Femur (tissue), 1 donor: ENCODE measurements at places on chromosomes 1 and 21.

DNA sequence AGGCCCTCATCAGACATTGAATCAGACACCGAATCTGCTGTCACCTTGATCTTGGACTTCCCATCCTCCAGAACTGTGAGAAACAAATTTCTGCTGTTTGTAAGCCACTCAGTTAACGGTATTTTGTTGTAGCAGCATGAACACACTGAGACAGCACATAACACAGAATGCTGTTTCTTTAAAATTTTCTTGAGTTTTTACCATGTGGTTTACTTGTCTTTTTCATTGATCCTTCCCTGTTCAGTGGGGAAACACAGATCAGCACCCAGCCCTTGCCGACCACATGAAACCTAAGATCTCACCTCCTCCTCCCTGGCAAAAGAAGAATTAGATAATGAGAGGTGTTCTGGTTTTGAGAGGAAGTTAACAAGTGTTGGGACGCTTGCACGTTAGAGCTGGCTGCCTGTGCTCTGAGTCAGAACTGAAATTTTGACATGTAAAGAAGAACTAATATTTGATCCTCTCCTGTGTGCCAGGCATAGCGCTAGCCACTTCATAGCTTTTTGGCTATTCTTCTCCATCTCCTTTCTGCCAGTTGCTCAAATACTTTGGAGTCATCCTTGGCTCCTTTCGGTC, 179.6 kb downstream of the DHRS3 start:
- DNase-seq, result no peak

DNA sequence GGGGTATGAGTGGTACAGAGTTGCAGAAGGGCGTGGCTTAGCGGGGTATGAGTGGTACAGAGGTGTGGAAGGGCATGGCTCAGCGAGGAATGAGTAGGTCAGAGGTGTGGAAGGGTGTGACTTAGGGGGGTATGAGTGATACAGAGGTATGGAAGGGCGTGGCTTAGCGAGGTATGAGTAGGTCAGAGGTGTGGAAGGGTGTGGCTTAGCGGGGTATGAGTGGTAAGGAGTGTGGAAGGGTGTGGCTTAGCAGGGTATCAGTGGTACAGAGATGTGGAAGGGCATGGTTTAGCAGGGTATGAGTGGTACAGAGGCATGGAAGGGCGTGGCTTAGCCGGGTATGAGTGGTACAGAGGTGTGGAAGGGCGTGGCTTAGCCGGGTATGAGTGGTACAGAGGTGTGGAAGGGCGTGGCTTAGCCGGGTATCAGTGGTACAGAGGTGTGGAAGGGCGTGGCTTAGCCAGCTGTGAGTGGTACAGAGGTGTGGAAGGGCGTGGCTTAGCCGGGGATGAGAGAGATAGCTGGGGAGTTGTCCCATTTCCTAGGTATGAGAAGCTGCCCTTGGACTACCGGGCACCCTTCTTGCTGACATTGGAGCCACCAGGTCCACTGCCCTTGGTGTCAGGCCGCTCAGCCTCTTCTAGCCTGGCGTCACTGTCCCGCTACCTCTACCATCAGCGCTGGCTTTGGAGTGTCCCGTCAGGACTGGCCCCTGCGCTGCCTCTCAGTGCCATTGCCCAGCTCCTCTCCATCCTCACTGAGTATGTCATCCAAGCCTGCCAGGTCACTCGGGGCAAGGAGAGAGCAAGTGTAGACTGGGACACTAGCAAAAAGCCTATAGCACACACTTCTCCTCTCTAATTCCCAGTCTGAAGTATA, 29.8 kb downstream of the HYI start:
- DNase-seq, result no peak

DNA sequence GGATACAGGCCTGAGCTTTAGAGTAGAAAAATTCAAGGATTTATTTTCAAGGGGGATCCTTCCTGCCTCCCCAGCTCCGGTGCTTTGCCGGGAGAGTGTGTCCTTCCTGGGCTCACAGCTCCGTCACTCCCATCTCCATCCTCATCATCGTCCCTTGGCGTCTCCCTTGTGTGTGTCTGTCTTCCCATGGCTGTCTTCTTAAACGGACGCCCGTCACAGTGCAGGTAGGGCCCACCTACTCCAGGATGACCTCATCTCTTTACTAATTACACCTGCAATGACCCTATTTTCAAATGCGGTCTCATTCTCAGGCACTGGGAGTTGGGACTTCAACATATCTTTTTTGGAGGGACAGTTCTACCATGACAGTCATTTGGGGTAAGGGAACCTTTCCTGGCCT, 320.3 kb upstream of the C1orf174 start:
- DNase-seq, result no peak

DNA sequence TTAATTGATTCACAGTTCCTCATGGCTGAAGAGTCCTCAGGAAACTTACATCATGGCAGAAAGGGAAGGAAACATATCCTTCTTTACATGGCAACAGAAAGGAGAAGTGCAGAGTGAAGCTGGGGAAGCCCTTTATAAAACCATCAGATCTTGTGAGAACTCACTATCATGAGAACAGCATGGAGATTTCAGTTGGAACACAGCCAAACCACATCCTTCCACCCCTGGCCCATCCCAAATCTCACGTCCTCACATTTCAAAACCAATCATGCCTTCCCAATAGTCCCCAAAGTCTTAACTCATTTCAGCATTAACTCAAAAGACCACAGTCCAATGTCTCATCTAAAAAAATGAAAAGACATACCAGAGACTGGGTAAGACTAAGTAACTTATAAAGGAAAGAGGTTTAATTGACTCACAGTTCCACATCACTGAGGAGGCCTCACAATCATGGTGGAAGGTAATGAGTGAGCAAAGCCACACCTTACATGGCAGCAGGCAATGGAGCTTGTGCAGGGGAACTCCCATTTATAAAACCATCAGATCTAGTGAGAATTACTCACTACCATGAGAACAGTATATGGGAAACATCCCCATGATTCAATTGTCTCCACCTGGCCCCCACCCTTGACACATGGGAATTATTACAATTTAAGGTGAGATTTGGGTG, 105.2 kb downstream of the MRPL39 start:
- no peak for DNase-seq

GRCh38 chr1:100606438-100606837, 68.5 kb downstream of the GPR88 start:
- peak; percentile 34 for DNase-seq

DNA sequence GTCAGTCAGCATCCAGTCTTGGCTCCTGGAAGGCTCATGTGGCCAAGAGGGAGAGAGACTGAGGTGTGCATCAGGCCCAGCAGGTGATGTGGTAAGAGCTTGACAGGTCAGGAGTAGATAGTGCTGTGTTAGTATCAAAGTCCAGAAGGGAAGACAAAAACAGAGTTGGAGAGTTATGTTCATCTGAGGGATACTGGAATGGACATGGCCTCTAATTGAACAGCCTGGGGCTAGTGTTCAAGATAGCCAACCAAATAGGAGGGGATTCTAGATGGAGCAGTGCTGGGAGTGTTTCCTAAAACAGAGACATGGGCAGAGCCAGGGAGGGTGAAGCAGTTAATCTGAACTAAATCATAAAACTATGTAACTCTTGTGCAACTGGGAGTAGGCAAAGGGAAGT, 120.7 kb upstream of the MARK1 start:
- DNase-seq, result no peak

- DNase-seq, result no peak
Observed at GRCh38 chr1:228264090-228264829, 56.4 kb downstream of the OBSCN start.

DNA sequence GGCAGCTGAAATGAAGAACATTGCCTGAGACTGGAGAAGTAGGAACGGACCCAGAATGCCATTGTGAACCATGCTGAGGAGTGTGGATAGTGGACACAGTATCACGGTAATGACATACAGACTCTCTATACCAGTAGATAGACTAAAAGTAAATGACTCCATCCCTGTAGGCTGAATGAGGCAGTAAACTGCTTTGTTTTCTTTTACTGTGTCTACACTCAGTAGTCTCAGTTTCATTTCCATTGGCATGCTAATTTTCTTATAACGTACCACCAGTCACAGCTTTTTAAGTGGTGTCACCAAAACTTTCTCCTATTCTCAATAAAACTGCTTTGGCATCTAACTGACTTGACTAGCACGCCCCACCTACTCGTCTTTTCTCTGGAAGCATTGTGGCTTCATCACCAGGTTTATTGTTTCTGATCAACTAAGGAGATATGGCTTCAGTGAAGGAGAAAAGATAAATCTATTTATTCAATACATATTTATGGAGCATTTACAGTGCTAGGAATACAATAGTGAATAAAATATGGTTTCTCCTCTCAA, 8.4 kb upstream of the ZNF697 start:
- no peak for DNase-seq

DNA sequence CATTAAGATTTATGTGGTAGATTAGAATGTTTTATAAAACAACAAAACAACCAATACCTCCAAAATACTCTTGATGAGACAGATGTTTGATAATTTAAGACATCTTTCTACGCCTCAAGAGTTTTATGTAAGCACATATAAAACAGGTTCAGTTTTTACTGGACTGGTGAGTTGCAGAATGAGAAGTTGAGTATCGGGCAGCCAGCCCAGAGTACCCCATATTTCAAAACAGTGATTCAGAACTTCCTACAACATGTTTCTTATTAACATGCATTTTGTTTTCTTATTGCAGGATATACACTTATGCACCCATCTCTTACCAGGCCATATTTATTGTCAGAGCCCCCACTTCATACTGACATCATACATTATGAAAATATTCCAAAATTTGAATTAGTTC, 91.4 kb upstream of the RAVER2 start:
- DNase-seq, result no peak
